IPS DF 6.9 (cell line): ENCODE measurements at places on chromosomes 6 and 20.

- no peaks in the 10 kb centered on the region for H3K4me1 ChIP-seq
- no peak overlapping the region for H3K27ac ChIP-seq
- no peaks in the 10 kb centered on the region for H3K36me3 ChIP-seq
- DNase-seq: no peak
These were observed 43.8 kb upstream of the GLP1R start for GRCh38 chr6:39004801-39005200.

DNA sequence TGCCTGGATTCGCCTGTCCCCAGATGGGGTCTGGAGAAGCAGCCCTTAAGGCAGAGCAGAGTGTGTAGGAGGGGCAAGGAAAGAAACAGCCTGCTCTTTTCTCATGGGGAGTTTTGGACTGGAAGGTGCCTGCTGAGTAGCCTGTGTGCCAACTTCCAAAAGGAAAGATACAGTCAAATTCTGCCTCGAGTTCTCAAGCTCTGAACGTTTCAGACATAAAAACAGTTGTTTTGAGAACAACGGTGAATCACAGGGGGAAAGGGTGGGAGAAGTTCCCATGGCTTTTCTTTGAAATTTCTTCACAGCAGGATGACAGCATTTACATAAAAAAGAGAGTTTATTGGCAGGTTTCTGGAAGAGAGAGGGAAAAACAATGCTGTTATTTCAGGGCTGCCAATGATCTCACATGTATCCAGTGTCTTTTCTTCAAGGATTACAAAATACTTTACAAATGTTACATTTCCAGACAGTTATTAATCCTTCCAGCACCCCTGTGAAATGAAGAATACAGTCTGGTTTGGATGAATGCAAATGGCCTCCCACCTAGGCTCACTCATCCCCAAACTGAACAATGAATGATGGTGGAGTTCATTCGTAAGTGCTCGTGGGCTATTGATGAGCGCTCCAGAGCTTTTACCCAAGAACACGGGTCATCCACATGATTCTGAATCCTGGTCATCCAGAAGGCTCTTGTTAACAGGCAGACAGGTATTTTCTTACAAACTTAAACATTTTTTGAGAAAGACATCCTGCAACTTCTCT, 33.8 kb upstream of the ECI2 start:
- no peaks in the 10 kb centered on the region for H3K36me3 ChIP-seq
- H3K27ac ChIP-seq: no peak overlapping the region
- no peak for DNase-seq
- H3K27me3 ChIP-seq: no peaks in the 10 kb centered on the region
- no peak overlapping the region for H3K4me3 ChIP-seq

DNA sequence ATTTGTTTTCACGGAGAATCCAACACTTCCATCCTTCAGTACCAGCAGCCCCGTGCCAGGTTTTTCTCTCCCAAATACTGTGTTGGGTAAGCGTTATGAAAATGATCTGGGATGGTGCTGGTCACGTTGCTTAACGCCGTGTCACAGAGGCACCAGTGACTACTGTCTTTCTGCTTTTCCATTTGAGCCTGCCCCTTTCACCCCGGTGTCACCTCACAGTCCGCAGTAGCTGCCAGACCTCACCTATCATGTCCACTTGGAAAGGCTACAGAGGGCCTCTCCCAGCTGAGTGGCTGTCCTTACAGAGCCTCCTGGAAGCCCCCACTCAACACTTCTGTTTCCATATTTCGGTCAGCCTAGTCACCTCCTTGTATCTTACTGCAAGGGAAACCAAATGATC, 176.5 kb upstream of the ARID1B start:
- no peak overlapping the region for H3K4me3 ChIP-seq
- DNase-seq: no peak
- H3K4me1 ChIP-seq: 0 out of 2 replicates have a peak, but pooled peaks cover 1% of the 10 kb centered on the region
- H3K27ac ChIP-seq: no peak overlapping the region
- H3K36me3 ChIP-seq: no peaks in the 10 kb centered on the region
- no peaks in the 10 kb centered on the region for H3K27me3 ChIP-seq

GRCh38 chr6:112029045-112029822, 24.7 kb upstream of the CCN6 start:
- no peaks in the 10 kb centered on the region for H3K4me1 ChIP-seq
- H3K27ac ChIP-seq: no peak overlapping the region
- no peaks in the 10 kb centered on the region for H3K36me3 ChIP-seq

GRCh38 chr6:145276756-145277155, 458.6 kb downstream of the EPM2A start:
- no peak for DNase-seq
- no peaks in the 10 kb centered on the region for H3K36me3 ChIP-seq
- no peaks in the 10 kb centered on the region for H3K27me3 ChIP-seq
- H3K4me1 ChIP-seq: no peaks in the 10 kb centered on the region
- no peak overlapping the region for H3K27ac ChIP-seq
- no peak overlapping the region for H3K4me3 ChIP-seq

- peak overlapping the region; percentile 32; the same call in 1 of the 2 replicates for H3K4me3 ChIP-seq
- H3K27me3 ChIP-seq: peaks cover 21% of the 10 kb centered on the region; the same call in 1 of the 2 replicates
- DNase-seq: no peak
- H3K27ac ChIP-seq: no peak overlapping the region
These were observed 1.0 kb downstream of the PXDC1 start for GRCh38 chr6:3750317-3751076.

DNA sequence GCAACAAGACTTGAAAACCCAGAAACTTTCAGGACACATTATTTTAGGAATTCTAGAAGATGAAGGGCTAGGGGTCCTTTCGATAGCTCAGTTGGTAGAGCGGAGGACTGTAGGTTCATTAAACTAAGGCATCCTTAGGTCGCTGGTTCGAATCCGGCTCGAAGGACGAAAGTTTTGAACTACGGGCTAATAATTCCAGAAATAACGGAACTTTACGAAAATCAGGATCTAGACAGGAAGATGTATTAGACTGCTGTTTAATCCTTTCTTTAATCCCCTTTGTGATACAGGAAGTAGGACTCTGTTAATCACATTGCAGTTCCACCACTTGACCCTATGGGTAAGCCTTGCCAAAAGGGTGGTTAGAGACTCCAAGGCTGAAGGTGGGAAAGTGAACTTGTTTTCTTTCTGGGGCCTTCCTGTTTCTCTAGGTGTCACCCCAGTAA, 21.2 kb upstream of the ABT1 start:
- no peak overlapping the region for H3K27ac ChIP-seq
- H3K4me3 ChIP-seq: peak overlapping the region; percentile 25; the same call in 1 of the 2 replicates
- H3K4me1 ChIP-seq: no peaks in the 10 kb centered on the region; the same call in 1 of the 2 replicates
- H3K36me3 ChIP-seq: no peaks in the 10 kb centered on the region
- no peaks in the 10 kb centered on the region for H3K27me3 ChIP-seq

DNA sequence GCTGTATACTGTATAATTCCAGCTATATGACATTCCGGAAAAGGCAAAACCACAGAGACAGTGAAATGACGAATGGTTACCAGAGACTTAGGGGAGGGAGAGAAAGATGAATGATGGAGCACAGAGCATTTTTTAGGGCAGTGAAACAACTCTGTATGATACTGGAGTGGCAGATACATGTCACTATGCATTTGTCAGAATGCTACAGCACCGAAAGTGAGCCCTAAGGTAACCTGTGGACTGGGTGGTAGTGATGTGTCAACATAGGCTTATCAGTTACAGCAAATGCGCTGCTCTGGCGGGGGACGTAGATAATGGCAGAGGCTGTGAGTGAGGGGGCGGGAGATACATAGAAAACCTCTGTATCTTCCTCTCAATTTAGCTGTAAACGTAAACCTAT, 201.3 kb upstream of the SSTR4 start:
- H3K27me3 ChIP-seq: no peaks in the 10 kb centered on the region
- H3K4me1 ChIP-seq: no peaks in the 10 kb centered on the region
- DNase-seq: no peak
- no peaks in the 10 kb centered on the region for H3K36me3 ChIP-seq
- no peak overlapping the region for H3K27ac ChIP-seq

DNA sequence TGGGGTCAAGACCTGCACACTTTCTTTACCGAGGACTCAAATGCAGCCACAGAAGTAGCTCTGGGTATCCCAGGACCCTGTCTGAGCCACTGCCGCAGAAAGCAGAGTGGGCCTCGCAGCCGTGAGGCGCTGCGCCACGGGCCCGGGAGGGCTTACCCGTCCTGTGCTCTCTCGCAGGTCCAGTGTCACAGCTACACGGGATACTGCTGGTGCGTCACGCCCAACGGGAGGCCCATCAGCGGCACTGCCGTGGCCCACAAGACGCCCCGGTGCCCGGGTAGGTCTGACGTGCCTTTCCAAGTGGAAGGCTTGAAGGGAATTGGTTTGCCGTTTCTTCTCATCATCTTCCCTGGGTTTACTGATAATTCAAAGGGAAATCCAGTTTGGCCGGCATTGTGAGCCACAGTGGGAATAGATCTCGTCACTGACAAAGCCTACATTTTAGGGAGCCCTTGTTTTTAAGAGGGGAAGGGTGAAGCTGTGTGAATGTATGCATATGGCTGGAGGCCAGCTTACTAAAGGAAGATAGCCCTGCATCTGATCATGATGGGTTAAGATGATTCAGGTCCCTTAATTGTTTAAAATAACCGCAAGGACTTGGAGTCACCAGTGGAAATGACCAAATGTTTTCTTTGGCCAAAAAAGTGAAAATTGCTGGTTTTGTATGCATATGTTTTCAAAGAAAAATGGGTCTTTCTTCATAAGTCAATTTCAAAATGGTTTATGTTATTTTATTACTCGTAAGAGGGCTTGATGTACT, 86.6 kb downstream of the SMOC2 start:
- DNase-seq: no peak
- H3K36me3 ChIP-seq: no peaks in the 10 kb centered on the region
- H3K4me1 ChIP-seq: no peaks in the 10 kb centered on the region

DNA sequence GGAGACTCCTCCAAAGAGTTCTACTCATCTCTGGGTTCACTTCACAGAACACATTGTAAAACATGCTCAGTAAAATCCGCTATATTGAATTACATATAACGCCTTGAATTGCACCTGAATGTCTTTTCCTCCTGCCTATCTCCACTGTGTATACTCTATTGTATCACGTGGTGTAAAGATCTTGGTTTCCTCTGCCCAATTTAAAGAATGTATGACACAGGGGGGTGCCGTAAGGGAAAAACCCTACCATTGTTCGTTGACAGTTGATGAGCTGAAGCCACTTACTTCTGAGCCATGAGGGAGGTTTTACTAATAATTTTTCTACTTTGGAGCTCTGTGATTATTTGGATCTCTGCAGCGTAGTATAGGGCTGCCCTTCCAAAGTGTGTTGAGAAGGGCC, 6.0 kb downstream of the ASF1A start:
- H3K36me3 ChIP-seq: peaks cover 6% of the 10 kb centered on the region; the same call in 1 of the 2 replicates
- H3K4me1 ChIP-seq: peaks cover 3% of the 10 kb centered on the region; the same call in 1 of the 2 replicates
- no peaks in the 10 kb centered on the region for H3K27me3 ChIP-seq
- no peak overlapping the region for H3K4me3 ChIP-seq
- no peak for DNase-seq

DNA sequence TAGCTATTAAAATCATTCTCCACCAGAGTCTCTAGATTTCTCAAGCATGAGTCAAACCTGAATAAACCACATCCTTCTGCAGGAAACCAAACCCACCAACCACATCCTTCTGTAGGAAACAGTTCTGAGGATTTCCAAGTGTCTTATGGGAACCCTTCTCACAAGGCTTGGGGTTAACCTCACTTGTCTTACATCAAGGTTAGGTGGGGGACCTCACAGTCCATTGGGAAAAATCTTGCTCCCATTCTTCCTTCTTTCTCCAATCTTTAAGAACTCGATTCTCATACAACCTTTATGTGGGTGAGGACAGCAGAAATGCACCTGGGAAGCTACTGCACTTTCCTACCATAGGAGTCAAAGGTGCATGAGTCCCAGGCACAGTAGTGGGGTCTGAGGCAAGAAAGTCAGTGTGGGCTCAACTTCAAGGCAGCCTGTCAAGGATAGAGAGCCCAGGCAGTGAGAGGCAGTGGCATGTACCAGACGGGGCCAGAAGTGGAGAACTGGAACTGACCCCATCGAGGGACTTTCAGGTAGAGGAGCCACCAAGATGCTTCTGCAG, 114.5 kb downstream of the SLC22A3 start:
- H3K4me1 ChIP-seq: no peaks in the 10 kb centered on the region
- H3K27me3 ChIP-seq: no peaks in the 10 kb centered on the region
- no peaks in the 10 kb centered on the region for H3K36me3 ChIP-seq
- no peak overlapping the region for H3K4me3 ChIP-seq

DNA sequence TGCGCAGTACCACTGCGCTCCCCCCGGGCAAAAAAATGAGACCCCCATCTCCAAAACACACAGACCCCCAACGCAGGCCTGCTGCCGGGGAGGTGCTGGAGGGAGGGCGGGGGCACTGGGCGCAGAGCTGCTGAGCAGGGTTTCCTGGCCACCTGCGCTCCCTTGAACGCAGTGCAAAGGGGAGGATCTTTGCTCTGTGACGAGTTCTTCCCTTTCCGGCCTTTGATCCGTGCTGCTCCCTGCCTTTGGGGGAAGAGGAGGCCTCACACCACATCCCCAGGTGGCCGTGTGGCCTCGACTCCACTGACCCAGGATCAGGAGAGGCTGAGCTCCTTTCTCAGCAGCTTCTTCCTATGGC, 8.9 kb upstream of the COL20A1 start:
- H3K36me3 ChIP-seq: peaks cover 39% of the 10 kb centered on the region
- no peak overlapping the region for H3K4me3 ChIP-seq
- DNase-seq: no peak

DNA sequence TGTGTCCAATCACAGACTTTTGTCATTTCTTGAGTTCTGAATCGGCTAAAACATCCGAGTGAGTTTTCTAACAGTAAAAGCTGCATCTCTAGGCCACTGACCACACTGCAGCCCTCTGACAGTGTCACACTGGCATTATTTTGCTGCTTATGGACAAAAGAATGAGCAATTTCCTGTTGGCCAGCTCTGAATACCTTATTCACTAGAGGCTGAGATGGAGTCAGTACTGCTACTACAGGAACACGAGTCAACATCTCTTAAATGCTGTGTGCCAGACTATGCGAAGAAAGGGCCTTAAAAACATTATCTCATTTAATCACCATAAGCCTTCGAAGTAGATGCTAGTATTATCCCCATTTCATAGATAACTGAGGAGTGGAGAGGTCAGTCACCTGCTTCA, 42.5 kb upstream of the IPCEF1 start:
- H3K27ac ChIP-seq: no peak overlapping the region
- no peaks in the 10 kb centered on the region for H3K36me3 ChIP-seq
- H3K4me3 ChIP-seq: no peak overlapping the region
- H3K4me1 ChIP-seq: no peaks in the 10 kb centered on the region
- no peak for DNase-seq

- no peak overlapping the region for H3K27ac ChIP-seq
- H3K27me3 ChIP-seq: no peaks in the 10 kb centered on the region
- H3K36me3 ChIP-seq: no peaks in the 10 kb centered on the region
These were observed 179.1 kb upstream of the EYA4 start for GRCh38 chr6:133062077-133062476.

GRCh38 chr6:2576499-2576898, 174.2 kb downstream of the MYLK4 start:
- H3K4me1 ChIP-seq: no peaks in the 10 kb centered on the region
- H3K27ac ChIP-seq: no peak overlapping the region
- H3K4me3 ChIP-seq: no peak overlapping the region
- no peaks in the 10 kb centered on the region for H3K27me3 ChIP-seq
- no peak for DNase-seq

DNA sequence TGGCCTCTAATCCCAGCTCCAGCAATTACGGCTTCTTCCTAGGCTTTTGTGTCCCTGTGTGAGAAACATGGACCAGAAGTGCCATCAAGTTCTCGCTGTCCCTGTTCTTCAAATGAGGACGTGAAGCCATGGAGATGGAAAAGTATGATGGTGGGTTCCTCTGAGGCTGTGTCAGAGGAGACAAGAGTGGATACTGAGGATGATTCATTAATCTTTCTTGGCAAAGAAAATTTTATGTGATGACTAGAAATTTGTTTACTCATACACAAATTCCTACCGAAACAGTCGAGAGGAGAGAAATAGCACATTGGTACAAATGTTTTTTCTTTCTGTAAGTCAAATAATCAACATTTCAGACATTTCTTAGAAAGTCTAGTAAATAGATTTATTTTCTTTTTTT, 35.0 kb upstream of the PNRC1 start:
- H3K4me3 ChIP-seq: no peak overlapping the region
- H3K27me3 ChIP-seq: peaks cover 5% of the 10 kb centered on the region; the same call in 1 of the 2 replicates
- H3K27ac ChIP-seq: no peak overlapping the region
- H3K4me1 ChIP-seq: 0 out of 2 replicates have a peak, but pooled peaks cover 1% of the 10 kb centered on the region
